Erythroblast (primary cell): ENCODE measurements at places on chromosomes 5 and 9.

DNA sequence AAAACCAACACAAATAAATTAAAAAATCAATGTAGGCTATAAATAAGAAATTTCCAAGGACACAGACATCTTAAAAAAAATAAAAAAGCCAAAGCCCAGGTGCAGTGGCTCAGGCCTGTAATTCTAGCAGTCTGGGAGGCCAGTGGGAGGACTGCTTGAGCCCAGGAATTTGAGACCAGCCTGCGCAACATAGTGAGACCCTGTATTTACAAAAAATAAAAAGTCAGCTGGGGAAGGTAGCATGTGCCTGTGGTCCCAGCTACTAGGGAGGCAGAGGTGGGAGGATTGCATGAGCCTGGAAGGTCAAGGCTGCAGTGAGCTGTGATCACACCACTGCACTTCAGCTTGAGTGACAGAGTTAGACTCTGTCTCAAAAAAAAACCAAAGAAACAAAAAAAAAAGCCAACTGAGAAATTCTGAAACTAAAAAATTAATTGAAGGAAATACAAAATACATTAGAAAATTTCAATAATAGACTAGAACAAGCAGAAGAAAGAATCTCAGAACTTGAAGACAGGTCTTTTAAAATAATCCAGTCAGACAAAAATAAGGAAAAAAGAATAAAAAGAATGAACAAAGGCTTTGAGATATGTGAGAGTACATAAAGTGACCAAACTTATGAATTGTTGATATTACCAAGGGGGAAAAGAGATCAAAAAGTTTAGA lies 149.5 kb upstream of the PANK3 start:
- no peak for DNase-seq

DNA sequence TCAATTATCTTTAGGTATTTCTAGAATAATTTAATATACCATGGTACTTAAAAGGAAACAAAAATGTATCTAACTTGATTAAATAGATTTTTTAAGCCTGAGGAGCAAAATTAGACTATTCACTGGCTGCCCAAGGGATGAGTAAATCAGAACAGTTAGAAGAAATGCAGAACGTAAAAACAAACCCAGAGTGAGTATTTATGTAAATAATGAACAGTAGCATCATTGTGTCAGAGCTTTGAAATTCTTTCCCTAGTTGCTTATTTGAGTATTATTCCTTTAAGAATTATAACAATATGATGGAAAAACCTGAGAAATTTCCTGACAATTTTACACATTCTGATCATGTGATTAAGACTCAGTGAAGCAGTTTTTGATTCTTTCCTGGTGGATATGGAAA lies 200.9 kb downstream of the GDNF start:
- DNase-seq, result no peak

GRCh38 chr5:26482076-26482809 lies 556.1 kb downstream of the CDH9 start:
- DNase-seq, result no peak

GRCh38 chr9:102844716-102845115 lies 150.4 kb upstream of the CYLC2 start:
- DNase-seq, result no peak

DNA sequence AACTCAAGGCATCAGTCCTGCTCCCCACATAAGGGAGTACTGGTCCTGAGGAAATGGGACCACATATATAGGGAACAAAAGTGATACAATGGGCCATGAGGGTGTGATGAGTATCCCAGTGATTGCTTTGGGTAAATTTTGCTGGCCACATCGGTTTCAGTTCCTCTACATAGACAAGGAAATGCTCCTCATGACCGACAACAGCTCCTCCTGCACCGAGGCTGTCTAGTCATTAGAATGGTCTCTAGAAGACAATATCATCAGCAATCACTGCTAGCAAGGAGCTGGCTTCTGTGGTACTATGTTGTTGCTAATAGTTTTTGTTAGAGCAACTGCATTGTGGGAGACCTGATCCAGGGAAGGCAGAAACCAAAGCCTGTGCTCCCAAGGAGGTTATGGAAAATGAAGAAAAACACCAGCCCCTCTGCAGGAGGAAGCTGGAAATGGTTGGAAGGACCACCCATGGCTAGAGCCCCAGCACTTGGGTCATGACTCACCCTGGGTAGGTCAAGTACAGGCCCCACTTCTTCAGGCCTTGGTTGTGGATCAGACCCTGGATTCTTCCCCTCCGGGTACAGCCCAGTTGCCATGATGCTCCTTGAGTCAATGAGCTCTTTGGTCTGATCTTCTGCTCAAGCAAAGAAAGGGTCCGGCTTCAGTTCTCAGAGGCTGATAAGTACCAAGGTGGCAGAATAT lies 3.4 kb upstream of the CTSL start:
- DNase-seq, result no peak

- DNase-seq, result no peak
Observed at GRCh38 chr5:3354606-3355005, 241.0 kb upstream of the IRX1 start.

- peak; percentile 56 for DNase-seq
Observed at GRCh38 chr5:91101600-91102379, 281.3 kb downstream of the ARRDC3 start.

GRCh38 chr5:175226506-175226905 lies 217.5 kb downstream of the DRD1 start:
- DNase-seq, result no peak

DNA sequence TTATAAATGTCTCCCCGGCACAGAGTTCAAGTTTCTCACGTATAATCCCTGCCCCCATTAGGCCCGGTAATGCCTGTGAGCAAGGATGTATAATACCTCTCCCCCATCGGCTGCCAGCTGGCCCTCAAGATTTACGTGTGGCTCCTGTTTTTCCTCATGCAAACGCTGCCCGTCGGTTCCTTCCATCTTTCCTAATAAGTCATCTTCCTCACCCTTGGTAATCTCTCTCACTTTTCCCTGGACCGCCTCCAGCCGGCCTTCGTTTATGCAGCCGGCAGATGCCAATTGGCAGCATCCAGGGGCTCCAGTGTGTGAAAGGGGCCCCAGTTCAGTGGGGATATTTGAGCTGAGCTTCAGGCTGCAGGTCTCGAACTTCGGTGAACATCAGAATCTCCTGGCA lies 86.5 kb upstream of the NEURL1B start:
- no peak for DNase-seq

DNA sequence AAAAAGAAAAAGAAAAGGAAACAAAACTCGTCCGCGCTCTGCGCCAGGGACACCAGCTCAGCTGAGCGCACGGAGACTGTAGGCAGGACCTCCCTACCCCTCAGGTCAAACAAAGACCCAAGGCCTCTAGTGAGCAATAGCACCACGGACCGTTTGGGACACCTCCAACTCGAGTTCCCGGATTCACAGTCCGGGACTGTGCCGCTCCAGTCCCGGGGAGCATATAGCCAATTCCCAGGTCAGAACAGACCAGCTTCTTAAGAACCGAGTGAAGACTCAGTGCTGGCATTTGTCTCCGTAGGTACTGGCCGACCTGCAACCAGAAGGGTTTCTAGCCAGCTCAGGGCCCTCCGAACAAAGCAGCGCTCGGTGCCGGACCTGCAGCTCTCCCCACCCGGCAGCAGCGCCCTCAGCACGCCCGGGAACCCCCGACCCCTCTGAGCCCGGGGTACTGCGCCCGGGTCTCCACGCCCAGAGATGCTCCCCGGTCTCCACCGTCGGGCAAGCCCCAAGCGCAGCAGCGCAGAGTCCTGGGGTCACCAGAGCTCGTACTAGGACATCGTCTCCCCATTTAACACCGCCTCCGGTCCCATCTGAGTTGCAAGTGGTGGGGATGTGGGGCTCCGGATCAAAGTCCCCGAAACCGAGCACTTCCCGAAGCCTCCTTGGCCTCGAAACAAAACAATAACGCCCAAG lies 591 bp downstream of the ABCA1 start:
- DNase-seq, result peak; percentile 79

DNA sequence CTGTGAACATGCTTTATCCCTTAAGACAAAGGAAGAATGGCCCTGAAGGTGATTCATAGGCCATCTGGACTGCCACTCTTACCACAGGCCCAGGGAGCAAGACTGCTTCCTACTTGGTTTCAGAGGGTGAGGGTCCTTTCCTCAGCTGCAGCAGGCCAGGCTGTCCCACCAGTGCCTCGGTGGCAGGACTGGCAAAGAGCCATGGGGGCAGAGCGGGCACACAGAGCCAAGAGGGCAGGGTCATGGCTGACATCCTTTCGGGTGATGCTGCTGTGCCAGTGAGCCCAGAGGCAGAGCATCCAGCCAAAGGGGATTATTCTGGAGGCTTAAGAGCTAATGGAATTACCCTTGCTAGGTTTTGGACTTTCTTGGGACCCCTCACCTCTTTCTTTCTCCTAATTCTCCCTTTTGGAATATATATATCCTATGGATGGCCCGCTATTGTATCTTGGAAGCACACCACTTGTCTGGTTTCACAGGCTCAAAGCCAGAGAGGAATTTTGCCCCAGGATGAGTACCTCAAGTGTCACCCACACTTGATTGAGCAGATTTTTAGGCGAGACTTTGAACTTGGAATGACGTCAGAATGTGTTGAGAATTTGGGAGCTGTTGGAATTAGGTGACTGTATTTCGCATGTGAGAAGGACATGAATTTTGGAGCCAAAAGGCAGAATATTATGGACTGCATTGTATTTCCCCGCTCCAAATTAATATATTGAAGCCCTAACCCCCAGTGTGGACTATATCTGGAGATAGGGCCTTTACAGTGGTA lies 180.6 kb downstream of the BARX1 start:
- DNase-seq, result no peak

DNA sequence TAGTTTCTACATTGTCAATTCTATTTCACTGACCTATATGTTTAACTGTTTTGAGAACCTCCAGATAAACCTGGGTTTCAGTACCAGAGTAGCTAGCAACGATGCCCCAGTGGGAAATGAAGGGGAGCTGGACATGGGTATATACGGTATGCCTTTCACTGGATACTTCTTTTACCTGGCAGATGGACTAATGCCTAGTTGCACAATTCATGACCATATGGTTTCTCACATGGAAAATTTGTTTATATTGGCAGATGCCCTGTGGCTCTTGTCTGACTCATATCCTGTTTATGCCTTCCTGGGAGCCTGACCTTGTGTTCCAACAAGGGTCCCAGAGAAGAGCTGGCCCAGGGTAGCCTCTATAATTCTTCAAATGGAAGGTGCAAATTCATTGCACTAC lies 144.1 kb downstream of the MAT2B start:
- DNase-seq, result no peak

DNA sequence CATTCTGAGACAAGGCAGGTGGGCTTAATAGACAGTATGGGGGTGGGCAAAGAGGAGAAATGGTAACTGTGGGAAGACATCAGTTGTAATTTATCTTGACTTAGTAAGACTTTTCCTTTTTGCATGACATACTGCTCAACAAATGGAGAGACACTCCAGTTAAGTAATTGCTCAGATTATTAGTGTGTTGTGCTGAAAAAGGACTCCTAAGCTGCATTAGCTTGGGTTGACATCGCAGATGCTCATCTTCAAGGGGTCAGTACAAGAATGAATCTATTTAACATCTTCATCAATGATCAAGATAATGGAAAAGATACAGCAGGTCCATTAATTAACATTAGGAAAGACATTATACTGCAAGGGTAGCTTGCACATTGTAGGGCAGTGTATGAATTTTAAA lies 181.1 kb upstream of the ELAVL2 start:
- no peak for DNase-seq

- no peak for DNase-seq
Observed at GRCh38 chr5:178149199-178149932, 4.3 kb downstream of the NHP2 start.

- DNase-seq, result no peak
Observed at GRCh38 chr5:167721926-167722440, 569.5 kb upstream of the WWC1 start.

- no peak for DNase-seq
Observed at GRCh38 chr9:34578241-34579103, 11.1 kb downstream of the CNTFR start.

- peak; percentile 35 for DNase-seq
Observed at GRCh38 chr9:137828527-137829259, 48.9 kb upstream of the CACNA1B start.

- DNase-seq, result no peak
Observed at GRCh38 chr5:30781643-30782042, 411.8 kb upstream of the CDH6 start.

DNA sequence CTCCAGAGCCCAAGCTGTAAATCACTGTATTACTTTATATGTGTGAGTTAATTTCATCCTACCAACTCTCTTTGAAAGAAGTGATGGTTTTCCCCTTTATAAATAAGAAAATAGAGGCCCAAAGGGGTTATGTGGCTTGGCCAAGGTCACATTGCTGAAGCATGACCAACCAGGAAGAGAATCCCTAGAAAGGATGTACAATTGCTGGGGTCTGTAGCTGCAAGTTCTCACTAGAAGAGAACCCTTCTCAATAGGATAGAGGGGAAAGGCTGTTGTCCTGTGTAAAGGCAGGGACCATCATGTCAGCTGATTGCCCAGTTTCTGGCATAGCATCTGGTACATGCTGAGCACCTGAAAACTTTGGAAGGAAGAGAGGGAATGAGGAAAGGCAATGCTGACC lies 39.0 kb upstream of the FAT2 start:
- DNase-seq, result no peak

DNA sequence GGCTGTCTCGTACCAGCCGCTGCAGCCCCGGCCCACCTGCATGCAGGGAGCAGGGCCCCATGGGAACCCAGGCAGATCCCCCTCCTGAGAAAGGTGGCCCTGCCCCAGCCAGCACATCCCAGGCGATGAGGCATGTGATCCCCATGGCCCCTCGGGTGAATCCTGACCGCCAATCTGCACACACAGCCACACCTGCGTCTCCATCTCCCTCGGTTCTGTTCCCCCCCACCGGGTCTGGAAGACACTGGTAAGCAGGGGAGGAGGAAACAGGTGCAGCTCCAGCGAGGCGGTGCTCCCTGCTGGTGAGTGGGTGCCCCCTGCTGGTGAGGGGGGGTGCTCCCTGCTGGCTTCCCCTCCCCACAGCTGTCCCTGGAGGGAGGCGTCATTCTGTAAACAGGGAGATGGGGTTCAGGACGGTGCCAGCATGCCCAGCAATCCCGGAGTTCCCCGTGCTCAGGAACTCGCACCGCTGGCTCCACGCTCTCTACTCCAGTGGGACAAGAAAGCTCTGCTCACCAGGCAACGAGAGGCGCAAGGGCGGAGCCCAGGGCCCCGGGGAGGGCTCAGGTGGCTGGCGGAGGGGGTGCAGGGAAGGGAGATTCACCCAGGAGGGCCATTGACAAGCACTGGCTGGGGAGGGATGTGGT lies 28.4 kb upstream of the SLC12A7 start:
- peak; percentile 85 for DNase-seq

- DNase-seq, result no peak
Observed at GRCh38 chr9:93965830-93966577, 10.8 kb upstream of the BARX1 start.

- no peak for DNase-seq
Observed at GRCh38 chr5:151058891-151059489, 21.8 kb downstream of the TNIP1 start.

DNA sequence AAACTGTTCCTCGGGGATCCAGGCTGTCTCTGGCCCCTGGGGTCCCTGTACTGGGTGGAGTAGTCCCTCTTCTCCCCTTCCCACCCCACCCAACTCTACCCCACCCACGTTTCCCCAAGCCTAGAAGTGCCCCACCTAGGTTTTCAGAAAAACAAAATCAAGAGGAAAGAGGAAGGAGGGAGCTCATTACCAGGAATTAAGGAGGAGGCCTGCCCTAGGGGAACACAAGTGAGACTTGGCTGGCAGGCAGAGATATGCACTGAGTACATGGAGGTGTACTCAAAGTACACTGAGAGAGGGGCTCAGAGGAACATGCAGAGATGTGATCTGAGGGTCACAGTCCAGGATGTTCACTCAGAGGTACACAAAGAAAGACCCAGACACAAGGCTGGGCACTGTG lies 10.2 kb downstream of the AQP3 start:
- no peak for DNase-seq

GRCh38 chr5:55407059-55407684 lies 99.4 kb downstream of the MTREX start:
- DNase-seq, result peak; percentile 39

GRCh38 chr5:66285343-66285922 lies 141.3 kb downstream of the SREK1 start:
- no peak for DNase-seq
